Activated CD4-positive, CD25-positive, alpha-beta regulatory T cell treated with anti-CD3 and anti-CD28 coated beads, Interleukin-2, amount 50 U/mL, for 24 hours (primary cell): ENCODE measurements at places on chromosomes 1 and 21.

DNA sequence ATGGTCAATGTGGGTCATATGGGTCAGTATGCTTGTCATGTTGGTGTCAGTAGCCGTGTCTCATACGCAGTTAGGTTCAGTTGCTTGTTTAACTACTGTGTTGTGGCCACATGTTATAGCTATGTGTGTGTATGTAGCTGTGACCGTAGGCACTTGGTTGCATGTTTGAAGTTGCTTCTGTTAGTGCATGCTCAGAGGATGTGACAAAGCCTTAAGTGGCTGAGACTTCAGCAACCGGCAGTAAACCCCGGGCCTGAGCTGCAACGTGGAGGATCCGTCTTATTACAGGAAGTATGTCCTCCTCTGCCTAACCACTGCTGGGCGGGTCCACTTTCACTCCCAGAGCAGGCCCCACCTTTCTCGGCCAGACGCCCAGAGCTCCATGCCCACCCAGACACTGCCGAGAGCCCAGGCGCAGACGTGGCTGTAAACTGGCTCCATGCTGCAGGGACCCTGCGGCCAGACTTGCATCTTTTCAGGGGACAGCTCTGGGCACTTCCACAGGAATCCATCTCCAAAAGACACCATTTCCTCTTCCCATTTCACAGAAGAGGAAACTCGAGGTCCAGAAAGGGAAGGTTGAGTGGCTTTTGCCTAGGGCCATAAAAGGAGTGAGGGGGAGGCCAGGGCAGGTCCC, 2.2 kb downstream of the TCEA3 start:
- peak; percentile 48 for ATAC-seq

- ATAC-seq: no peak
Observed at GRCh38 chr21:27646691-27647090, 679.8 kb upstream of the ADAMTS5 start.

DNA sequence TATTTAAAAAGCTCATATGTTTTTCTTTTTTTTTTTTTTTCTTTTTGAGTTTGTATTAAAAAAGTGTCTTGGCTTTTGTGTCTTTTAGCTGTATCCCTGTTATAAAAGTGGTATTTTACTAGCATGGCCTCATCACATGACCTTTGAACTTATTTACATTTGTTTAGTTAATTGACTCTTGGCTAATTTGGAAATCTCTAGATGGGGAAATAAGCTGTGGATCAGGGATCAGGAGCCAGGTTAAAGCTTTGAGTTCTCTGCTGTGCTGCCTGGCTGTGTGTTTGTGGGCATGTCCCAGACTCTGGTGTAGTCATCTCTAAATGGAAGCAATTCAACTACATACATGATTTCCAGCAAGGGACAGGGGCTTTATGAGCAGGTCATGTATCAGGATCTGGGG, 56.5 kb downstream of the HHAT start:
- no peak for ATAC-seq

- ATAC-seq: no peak
Observed at GRCh38 chr1:201591981-201592380, 53.1 kb downstream of the NAV1 start.
